ENCODE measurements at places on chromosomes 16 and 17.

DNA sequence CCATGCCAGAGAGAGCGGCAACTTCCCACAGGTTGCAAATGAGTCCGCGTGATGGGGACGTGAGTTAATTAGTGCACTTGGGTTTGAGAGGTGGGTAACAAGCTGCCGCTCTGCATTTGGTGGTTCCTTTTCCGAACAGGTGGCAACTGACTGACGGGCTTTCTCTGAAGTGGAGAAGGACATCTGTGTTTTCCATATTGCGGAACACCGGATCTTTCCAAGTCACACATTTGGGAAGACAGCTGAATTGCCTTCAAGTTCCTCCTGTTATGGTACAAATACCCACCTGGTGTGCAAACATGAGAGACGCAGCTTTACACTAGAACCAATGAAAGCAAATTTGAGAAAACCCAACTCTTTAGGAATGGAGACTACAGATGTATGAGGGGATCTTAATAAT, 451.3 kb upstream of the ZFHX3 start:
- DNase-seq: no peak

GRCh38 chr17:18008496-18009268, 30.3 kb downstream of the ATPAF2 start:
- DNase-seq: no peak

GRCh38 chr16:66451548-66451947, 24.5 kb downstream of the BEAN1 start:
- DNase-seq: no peak

- no peak for DNase-seq
These were observed 608.0 kb downstream of the CDH11 start for GRCh38 chr16:64513871-64514270.

GRCh38 chr16:85126705-85127378, 14.6 kb upstream of the CIBAR2 start:
- DNase-seq: peak; percentile 92

Data from right hindlimb (tissue), 1 donor.